ENCODE measurements at places on chromosomes 1 and 21.

GRCh38 chr1:14880456-14881316 is 272.9 kb upstream of the TMEM51 start:
- DNase-seq, result no peak

DNA sequence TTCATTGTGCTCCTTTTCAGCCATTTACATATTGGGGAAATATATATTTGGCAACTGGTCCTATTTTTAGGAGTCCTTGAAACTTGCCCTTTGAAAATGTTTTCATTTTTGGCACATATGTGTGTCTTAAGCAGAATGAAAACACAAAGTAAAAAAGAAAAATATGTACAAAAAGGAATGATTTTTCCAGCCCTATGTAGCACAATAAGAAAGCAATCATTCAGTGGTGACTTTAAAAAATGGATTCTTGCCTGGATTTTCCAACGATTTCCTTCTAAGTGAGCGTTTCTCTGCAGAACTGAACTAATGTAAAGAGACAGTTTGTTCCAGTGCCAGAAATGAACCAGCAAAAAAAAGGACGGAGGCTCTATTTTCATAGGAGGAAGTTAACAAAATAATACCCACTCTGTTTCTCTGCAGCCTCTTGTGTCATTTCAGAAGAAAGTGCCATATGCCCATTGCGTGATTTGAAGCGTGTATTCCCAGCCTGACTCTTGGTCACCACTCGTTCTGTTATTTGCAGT is 340.1 kb downstream of the SETD4 start:
- no peak for DNase-seq

DNA sequence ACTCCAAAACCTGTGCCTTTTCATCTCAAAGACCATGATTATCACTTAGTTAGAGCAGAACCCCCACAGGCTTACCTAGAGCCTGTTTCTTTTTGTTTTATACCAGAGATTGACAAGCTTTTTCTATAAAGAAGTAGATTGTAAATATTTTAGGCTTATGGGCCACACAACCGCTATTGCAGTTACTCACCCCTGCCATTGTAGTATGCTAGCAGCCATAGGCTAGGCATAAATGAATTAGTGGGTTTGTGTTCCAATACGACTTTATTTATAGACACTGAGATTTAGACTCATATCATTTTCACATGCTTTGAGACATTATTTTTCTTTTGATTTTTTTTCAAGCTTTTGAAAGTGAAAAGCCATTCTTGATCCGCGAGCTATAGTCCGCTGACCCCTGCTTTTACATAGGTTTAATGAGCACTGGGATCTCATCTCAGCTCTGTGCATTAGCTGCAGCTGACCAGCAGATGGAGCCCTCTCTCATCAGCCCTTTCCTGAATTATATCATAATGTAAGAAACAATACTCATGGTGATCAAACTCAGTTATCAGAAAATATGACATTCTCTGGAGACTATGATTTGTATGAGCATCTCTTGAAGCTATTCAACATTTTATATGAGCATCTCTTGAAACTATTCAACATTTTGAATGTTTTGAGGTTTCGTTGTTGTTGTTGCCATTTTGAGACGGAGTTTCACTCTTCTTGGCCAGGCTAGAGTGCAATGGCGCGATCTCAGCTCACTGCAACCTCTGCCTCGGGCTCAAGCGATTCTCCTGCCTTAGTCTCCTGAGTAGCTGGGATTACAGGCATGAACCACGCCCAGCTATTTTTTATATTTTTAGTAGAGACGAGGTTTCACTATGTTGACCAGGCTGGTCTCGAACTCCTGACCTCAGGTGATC is 111.9 kb upstream of the L1TD1 start:
- DNase-seq, result peak; percentile 56

DNA sequence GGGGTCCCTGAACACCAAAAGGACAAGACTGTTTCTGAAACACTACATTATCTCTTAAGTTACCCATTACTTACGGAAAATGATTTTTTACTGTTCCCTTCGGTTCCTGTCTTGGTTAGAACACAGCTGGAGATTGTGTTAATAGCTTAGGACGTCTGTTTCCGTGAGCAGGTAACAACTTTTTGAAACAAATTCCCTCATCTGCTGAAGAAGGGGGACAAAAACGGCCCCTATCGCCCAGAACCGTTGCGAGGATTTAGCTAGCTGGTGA is 67.8 kb downstream of the SLC35A3 start:
- DNase-seq, result no peak

DNA sequence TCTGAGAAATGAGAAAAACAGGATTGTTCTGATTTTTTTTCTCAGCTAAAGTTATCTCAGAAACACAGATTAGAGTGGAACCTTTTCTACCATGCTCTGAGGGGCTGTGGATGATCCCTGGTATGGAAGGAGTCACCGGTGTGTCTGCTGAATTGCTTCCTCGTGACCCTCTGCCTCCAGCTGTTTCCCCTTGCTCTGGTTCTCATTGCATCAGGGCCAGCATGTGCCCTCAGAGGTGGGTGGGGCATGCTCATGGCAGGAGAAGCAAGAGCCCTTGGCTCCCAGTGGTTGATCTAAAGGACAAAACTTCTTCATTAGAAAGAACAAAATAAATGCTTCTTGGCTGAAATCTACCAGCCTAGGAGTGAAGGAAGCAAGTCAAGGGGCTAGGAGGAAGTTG is 183.2 kb upstream of the HMCN1 start:
- DNase-seq, result no peak

- no peak for DNase-seq
Measured at GRCh38 chr1:99674115-99675064, 28.5 kb downstream of the PALMD start.

GRCh38 chr1:218494449-218494852 is 149.3 kb downstream of the TGFB2 start:
- no peak for DNase-seq

- DNase-seq, result no peak
Measured at GRCh38 chr1:119959268-119960220, 63.2 kb upstream of the ADAM30 start.

DNA sequence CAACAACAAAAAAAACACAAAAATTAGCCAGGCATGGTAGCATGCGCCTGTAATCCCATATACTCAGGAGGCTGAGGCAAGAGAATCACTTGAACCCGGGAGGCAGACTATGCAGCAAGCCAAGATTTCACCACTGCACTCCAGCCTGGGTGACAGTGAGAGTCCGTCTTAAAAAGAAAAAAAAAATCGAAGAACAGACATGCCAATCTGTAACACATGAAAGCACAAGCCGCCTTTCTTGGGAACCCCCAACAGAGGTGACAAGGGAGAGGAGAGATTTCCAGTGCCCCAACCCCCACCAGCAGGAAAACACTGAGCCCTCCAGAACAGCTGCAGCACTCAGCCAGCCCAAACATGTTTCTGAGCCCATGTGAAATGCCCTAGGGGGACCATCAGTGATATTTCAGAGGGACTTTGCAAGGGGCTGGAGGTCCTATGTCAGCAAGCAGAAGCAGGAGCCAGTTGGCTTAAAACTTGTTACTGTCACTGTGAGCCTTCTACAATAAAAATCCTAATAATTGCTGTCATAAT is 14.2 kb upstream of the EFNA1 start:
- no peak for DNase-seq

- no peak for DNase-seq
Measured at GRCh38 chr1:67791261-67791660, 42.0 kb downstream of the GNG12 start.

DNA sequence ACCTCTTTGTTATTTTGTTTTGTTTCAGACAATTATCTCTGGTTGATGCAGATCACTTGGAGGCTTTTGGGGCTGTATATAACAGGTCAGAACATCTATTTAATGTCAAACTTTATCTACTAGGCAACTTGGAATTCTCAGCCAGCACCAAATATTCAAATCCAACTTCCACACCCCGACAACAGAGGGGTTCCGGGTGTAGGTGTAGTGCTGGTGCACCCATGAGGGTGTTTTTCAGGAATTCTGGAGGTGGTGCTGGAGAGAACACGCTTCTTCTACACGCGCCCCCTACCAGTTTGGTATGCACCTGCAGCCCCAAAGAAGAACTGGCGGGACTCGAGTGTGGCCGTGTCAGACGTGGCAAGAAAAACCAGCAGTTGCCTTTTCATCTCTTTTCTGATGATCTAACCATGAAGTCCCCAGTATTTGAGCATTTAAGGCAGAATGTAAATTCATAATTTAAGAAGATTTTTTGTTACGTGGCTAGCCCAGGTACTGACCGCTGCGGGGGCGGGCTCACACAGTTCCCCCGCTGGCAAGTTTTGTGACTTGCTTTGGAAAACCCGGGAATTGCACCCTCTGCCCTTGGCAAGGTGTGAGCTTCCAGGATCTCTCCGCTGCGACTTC is 462 bp upstream of the TLCD4 start:
- DNase-seq, result peak; percentile 70

GRCh38 chr1:182083851-182084486 is 22.5 kb upstream of the ZNF648 start:
- no peak for DNase-seq

DNA sequence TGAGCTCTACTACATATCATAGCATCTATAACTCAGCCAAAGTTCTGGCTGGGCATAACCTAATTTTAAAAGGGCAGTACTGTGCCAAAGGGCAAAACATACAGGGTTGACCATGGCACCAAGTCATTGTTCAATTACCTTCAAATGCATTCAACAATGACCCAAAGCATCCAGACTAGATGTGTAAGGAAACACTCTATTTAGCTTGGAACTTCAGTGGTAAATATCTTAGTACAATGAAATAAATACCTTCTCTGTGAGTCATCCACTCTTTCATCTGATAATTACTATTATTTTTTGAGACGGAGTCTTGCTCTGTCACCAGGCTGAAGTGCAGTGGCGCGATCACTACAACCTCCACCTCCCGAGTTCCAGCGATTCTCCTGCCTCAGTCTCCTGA is 70.0 kb downstream of the NVL start:
- DNase-seq, result no peak

- no peak for DNase-seq
Measured at GRCh38 chr1:191579019-191579418, 579.2 kb upstream of the RGS18 start.

DNA sequence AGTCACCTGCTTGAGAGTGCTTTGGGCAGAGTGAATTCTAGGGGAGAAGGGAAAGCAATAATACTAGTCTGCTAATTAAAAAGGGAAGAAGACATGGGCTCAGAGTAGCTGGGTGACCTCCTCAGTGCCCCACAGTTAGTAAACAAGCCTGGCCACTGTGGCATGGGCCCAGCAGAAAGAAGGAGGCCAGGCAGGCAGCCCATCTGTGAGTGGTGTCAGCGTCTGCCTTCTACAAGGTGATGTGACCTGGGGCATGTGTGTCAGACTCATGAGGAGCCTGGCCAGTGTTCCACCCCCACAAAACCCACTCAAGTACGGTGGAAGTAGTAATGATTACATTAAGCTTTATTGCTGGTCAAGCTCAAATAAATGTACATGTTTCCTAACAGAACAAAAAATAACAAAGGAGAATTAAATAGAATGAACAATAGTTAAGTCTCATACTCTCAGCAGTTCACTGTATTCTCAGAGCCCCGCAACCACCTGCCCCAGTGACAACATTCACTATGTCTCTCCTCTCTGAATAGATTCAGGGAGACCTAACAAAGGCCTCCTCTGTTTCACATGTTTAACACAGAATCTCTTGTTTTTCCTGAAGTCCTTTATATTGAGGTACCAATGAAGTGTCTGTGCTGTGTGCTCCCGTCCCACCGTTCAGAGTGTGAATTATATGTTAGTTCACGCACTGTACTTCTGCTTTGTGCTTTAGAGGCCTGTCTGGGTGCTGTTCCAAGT is 32.5 kb downstream of the SLC22A15 start:
- DNase-seq, result no peak

- no peak for DNase-seq
Measured at GRCh38 chr1:54105736-54106269, 47.0 kb downstream of the CDCP2 start.

GRCh38 chr1:52706941-52707926 is 9.1 kb upstream of the COA7 start:
- no peak for DNase-seq

DNA sequence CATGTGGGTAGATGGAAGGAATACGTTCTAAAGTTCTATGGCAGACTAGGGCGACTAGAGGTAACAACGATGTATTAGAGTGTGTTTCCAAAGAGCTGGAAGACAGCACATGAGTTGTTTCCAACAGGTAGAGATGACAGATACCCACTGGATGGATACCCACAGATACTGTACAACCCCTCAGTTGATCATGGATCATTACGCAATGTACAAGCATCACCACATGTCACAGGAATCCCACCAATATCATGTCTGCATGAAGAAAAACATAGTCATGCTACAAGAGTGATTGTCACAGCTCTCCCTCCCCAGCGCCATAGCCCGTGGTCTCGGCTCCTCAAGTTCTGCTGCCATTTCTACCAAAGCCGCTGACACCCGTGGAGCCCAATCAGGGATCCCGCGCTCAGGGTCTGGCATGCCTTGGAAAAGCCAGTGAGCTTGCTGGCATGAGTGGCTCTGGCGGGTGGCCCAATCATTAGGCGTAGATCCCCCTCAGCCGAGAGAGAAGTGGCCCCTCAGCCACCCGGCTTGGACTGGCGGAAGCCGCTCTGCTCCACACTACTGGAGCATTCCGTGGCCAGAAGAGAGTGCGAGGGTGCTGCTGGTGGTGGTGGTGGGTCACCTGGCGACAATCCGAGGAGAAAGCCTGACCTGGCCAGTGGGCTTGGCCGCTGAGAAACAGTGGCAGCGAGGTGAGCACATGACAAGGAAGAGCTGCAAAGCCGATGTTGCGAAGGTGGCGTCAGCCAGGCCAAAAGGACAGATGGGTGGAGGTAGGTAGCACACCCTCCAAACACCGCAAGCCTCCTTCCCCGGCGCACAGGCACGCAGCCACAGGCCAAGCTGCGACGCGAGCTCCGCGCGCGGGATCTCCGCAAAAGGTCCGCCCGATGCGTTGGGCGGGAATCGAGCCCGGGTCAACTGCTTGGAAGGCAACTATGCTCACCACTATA is 65.7 kb upstream of the FCGR2A start:
- DNase-seq, result peak; percentile 12

DNA sequence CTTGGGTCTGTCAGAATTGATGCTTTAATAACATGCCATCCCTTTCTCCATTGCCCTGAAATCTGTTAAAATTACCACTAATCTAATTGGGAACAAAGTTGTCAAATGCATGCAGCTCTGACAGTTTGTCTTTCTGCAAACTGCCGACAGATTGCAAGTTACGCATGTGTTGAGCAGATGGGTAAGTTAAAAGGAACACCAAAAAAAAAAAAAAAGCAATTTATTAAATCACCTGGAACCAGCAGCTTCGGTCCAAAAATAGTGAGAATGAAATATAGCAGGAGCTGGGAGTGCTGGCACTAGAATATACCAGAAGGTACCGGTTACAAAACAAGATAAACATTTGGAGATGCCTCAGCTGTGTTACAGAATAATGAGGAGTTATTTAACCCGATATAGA is 149.6 kb upstream of the C1orf87 start:
- no peak for DNase-seq

GRCh38 chr1:111733183-111733991 is 5.8 kb downstream of the INKA2 start:
- DNase-seq, result peak; percentile 72

DNA sequence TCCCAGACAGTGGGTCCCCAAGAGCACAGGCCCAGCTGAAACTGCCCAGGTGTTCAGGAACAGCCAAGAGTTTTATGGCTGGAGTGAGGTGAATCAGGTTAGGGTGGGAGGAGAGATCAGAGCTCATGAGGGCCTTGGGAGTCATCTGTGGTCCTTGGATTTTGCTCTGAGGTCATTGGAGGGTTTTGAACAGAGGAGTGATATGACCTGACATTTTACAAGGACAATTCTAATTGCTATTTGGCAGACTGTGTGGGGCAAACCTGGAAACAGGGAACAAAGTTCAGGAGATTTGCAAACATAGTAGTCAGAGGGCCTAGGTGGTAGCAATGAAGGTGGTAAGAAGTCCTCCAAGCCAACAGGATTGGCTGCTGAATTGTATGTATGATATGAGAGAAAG is 31.1 kb upstream of the LRRN2 start:
- DNase-seq, result no peak

GRCh38 chr1:93328809-93329760 is 16.6 kb upstream of the DR1 start:
- DNase-seq, result peak; percentile 91

Measured in lung (tissue), 17 donors.